ENCODE measurements at places on chromosomes 12 and 14. TPM values are rescaled to one million over a fixed set of nuclear protein-coding genes. Genes with fewer than 3 reads are reported as not detected.

- H3K4me1 ChIP-seq, result peaks cover 12% of the 10 kb centered on the region
- no peaks in the 10 kb centered on the region for H3K36me3 ChIP-seq
- no peak overlapping the region for H3K27ac ChIP-seq
- no peak for DNase-seq
- H3K4me3 ChIP-seq, result no peak overlapping the region
- H3K27me3 ChIP-seq, result peaks cover 3% of the 10 kb centered on the region
Observed at GRCh38 chr12:53205747-53206419, 1.2 kb downstream of the ITGB7 start.

DNA sequence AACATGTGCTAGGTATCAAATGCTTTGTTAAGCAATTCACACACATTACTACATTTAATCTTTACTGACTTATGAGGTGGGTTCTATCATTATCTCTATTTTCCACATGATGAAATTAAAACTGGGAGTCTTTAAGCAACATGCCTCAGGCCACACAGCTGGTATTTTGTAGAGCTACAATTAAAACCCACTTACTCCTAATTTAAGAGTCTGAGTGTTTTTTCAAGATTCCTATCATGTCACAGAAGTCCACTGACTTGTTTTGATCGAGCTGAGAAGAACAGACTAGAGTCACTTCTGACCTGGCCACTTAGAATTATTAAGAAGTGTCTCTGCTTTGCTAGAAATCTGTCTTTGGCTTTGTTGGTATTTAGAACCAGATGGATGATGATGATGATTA is 670.7 kb downstream of the NRXN3 start:
- no peak overlapping the region for H3K4me3 ChIP-seq
- no peak overlapping the region for H3K27ac ChIP-seq
- H3K27me3 ChIP-seq, result peaks cover 37% of the 10 kb centered on the region
- H3K4me1 ChIP-seq, result no peaks in the 10 kb centered on the region
- no peak for DNase-seq
- H3K36me3 ChIP-seq, result no peaks in the 10 kb centered on the region

- H3K27ac ChIP-seq, result no peak overlapping the region
- DNase-seq, result no peak
- H3K4me1 ChIP-seq, result peaks cover 12% of the 10 kb centered on the region
Observed at GRCh38 chr14:71115306-71115705, 208.0 kb downstream of the PCNX1 start.

DNA sequence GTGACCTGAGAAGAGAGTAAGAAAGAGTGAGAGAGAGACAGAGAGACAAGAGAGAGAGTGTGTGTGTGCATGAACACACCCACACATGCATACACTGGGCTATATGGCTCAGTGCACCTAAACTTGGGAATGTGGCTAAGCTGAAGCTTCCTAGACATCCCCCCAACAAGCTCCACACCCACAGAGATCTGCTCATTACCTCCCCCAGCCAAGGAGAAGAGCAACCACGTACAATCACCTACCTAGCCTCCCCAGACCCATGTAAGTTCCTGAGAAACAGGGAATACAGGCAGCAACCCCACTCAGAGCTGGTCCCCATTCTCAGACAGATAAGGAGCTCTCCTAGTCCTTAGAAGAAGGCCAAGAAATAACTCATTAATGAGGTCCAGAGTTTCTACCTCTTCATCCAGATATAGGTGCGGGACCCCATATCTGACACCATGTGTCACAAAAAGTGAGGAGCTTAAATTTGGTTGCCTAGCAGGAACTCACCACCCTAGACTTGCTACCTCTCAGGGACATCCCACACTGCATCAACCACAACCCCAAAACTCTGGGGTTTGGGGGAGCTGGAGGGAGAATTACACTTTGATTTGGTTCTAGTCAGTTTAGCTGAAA is 9.9 kb downstream of the AJUBA start:
- no peak overlapping the region for H3K4me3 ChIP-seq
- peaks cover 26% of the 10 kb centered on the region for H3K4me1 ChIP-seq
- H3K27me3 ChIP-seq, result no peaks in the 10 kb centered on the region
- no peak overlapping the region for H3K27ac ChIP-seq
- DNase-seq, result no peak

DNA sequence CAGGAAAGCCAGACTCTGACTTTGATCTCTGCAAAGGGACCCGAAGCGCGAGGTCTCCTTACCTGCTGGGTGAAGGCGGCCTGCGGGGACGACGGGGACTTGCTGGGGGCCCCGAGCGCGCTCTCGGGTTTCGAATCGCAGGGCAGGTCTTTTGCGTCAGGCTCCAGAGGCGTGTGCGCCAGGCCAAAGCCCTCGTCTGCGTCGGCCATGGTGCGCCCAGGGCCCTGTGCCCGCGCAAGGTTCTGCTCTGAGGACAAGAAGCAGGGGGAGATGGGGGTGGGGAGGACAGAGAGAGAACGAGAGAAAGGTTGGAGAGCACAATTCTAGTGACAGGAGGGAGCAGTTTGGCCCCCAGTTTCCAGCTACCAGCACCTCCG is 2.3 kb downstream of the TBX5 start:
- peaks cover 100% of the 10 kb centered on the region for H3K27me3 ChIP-seq
- peak overlapping the region; percentile 80 for H3K4me3 ChIP-seq
- no peak for DNase-seq
- peaks cover 7% of the 10 kb centered on the region for H3K36me3 ChIP-seq
- peak overlapping the region; percentile 62 for H3K27ac ChIP-seq
- H3K4me1 ChIP-seq, result peaks cover 9% of the 10 kb centered on the region

DNA sequence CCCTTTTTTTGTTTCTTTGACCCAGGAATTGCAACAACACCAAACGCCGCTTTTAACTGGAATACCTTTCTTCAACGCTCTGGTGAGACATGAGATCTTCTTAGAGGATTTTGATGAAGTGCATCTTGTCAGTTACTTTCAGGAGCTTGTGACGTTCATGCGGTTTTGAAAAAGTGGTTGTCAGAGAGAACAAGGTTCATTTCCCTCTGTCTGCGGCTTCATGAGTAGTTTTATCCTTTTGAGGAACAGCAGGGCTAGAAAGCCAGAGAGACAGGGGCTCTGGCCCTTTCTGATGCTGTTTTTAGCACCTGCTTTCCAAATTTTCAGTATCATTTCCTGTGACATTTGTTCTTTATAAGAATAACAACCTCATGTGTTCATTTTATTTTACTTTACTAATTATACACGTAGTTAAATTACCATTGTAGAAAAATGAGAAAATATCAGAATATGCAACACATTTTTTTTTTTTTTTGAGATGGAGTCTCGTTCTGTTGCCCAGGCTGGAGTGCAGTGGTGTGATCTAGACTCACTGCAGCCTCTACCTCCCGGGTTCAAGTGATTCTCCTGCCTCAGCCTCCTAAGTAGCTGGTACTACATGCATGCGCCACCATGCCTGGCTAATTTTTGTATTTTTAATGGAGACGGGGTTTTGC is 61.8 kb downstream of the GLT1D1 start:
- DNase-seq, result no peak
- no peaks in the 10 kb centered on the region for H3K36me3 ChIP-seq
- no peak overlapping the region for H3K27ac ChIP-seq
- H3K4me1 ChIP-seq, result peaks cover 6% of the 10 kb centered on the region
- no peak overlapping the region for H3K4me3 ChIP-seq
- H3K27me3 ChIP-seq, result peaks cover 7% of the 10 kb centered on the region

GRCh38 chr12:64824130-64824499 is 332 bp upstream of the TBC1D30 start:
- H3K27me3 ChIP-seq, result peaks cover 76% of the 10 kb centered on the region
- H3K4me1 ChIP-seq, result peaks cover 8% of the 10 kb centered on the region
- peak overlapping the region; percentile 82 for H3K4me3 ChIP-seq
- H3K36me3 ChIP-seq, result no peaks in the 10 kb centered on the region

DNA sequence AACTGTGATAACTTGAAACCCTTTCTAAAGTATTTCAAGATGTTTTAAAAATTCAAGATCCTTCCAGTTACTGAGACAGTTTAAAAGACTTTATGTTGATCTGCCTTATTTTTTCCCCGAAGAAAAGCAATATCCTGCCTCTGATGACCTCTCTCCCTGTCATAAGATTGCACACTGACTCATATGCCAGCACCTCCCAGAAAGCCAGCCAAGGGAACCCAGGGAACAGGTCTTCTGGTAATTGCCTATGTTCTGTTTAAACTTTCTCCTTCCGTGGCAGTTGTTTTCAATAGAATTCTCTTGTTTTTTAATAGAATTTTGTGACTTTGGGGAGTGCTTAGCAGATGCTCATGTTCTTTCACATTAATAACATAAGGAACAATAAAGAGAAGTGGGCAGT is 300.2 kb upstream of the PRKD1 start:
- no peak for DNase-seq
- H3K36me3 ChIP-seq, result no peaks in the 10 kb centered on the region
- peaks cover 5% of the 10 kb centered on the region for H3K27me3 ChIP-seq
- peaks cover 4% of the 10 kb centered on the region for H3K4me1 ChIP-seq

GRCh38 chr14:36315159-36315853 is 5.1 kb downstream of the MBIP start:
- H3K27ac ChIP-seq, result no peak overlapping the region
- peaks cover 17% of the 10 kb centered on the region for H3K4me1 ChIP-seq
- no peak overlapping the region for H3K4me3 ChIP-seq
- H3K27me3 ChIP-seq, result no peaks in the 10 kb centered on the region
- DNase-seq, result no peak

DNA sequence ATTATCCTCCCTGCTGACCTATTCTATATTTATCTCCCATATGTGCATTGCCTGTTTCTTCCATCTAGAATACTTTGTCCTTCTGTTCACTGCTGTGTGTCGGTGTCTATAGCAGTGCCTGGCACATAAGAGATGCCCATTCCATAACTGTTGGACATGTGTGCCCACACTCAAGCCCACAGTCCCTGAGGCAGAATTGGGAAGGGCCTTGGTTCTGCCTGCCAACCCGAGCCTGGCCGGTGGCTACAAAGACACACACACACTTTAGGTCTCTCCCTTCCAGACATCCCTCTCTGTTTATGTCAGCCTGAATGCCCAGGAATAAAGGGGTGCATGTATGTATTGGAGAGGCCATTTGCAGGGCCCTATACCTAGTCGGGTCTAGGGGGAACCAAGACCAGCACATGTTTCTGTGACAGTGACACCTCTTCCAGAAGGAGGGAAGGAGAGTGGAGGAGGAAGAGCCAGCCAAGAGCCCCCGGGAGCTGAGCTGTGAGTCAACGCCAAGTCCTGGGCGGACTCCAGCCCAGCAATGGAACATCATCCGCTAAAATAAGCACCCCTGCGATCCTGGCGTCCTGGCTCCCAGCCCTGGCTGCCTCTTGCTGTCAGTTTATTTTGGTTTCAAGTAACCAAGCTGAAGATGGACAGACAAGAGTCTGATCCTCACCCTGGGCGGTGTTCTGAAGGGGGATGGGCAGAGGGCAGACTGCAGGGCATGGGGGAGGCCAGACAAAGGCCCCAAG is 4.3 kb upstream of the ASB2 start:
- no peaks in the 10 kb centered on the region for H3K36me3 ChIP-seq
- peaks cover 6% of the 10 kb centered on the region for H3K4me1 ChIP-seq
- DNase-seq, result no peak
- H3K4me3 ChIP-seq, result no peak overlapping the region

- H3K36me3 ChIP-seq, result peaks cover 35% of the 10 kb centered on the region
- DNase-seq, result no peak
- H3K27me3 ChIP-seq, result no peaks in the 10 kb centered on the region
- no peak overlapping the region for H3K27ac ChIP-seq
Observed at GRCh38 chr14:34775342-34775741, 60.9 kb upstream of the CFL2 start.

GRCh38 chr14:70086685-70087379 is 101.9 kb downstream of the SLC8A3 start:
- H3K4me1 ChIP-seq, result no peaks in the 10 kb centered on the region
- peaks cover 27% of the 10 kb centered on the region for H3K27me3 ChIP-seq
- DNase-seq, result no peak
- no peaks in the 10 kb centered on the region for H3K36me3 ChIP-seq
- H3K27ac ChIP-seq, result no peak overlapping the region

DNA sequence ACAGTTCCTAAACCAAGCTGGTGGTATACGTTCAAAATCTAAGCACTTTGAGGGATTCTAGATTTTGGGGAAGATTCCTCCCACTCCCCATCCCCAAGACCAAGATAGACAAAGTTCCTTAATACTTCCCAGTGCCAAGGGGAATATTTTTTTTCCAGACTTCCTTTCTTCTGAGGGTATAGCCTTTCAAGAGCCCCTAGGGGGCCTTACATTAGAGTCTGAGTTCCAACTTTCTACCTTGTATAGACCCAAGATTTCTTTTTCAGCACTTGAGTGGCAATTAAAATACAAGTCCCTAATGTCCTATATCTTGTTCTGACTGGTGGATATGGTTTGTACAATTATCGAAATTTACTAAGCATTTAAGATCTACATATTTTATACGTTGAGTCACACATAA is 28.7 kb upstream of the SOS2 start:
- H3K27ac ChIP-seq, result no peak overlapping the region
- H3K36me3 ChIP-seq, result peaks cover 7% of the 10 kb centered on the region
- H3K4me3 ChIP-seq, result no peak overlapping the region
- peaks cover 5% of the 10 kb centered on the region for H3K4me1 ChIP-seq
- no peak for DNase-seq

DNA sequence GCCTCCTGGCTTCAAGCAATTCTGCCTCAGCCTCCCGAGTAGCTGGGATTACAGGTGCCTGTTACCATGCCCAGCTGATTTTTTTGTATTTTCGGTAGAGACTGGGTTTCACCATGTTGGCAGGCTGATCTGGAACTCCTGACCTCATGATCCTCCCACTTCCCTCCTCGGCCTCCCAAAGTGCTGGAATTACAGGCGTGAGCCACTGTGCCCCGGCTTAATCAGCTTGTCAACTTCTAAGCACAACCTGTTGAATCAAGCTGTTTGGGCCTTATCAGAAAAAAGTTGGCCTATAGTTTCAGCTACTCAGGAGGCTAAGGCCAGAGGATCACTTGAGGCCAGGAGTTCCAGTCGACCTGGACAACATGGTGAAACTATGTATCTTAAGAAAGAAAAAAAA is 7.9 kb downstream of the MARK3 start:
- no peak overlapping the region for H3K4me3 ChIP-seq
- DNase-seq, result no peak
- peaks cover 5% of the 10 kb centered on the region for H3K36me3 ChIP-seq
- H3K4me1 ChIP-seq, result peaks cover 45% of the 10 kb centered on the region
- no peak overlapping the region for H3K27ac ChIP-seq

The TSHR gene
- total RNA-seq, result 0.65 TPM

The SYNDIG1L gene
- 0.71 TPM for total RNA-seq

The PCED1B gene
- 0.41 TPM for total RNA-seq

The LBHD2 gene
- not detected for total RNA-seq

The OLR1 gene
- total RNA-seq, result 2.8 TPM

The EML5 gene
- total RNA-seq, result 2.6 TPM

The DRAM1 gene
- total RNA-seq, result 20.6 TPM

The OVCH1 gene
- total RNA-seq, result 3.2 TPM

The APOF gene
- total RNA-seq, result not detected

The IL23A gene
- total RNA-seq, result 0.48 TPM

The COX8C gene
- total RNA-seq, result not detected

The SARNP gene
- total RNA-seq, result 75.9 TPM
